ENCODE measurements at places on chromosomes 5 and 9. TPM values are rescaled to one million over a fixed set of nuclear protein-coding genes. Genes with fewer than 3 reads are reported as not detected.

Gene TXNDC8
- not detected for total RNA-seq

- no peak overlapping the region for H3K4me3 ChIP-seq
- H3K4me1 ChIP-seq, result peaks cover 2% of the 10 kb centered on the region
- peak; percentile 49 for DNase-seq
- H3K27me3 ChIP-seq, result no peaks in the 10 kb centered on the region
Measured at GRCh38 chr5:107248066-107248695, 422.6 kb downstream of the EFNA5 start.

DNA sequence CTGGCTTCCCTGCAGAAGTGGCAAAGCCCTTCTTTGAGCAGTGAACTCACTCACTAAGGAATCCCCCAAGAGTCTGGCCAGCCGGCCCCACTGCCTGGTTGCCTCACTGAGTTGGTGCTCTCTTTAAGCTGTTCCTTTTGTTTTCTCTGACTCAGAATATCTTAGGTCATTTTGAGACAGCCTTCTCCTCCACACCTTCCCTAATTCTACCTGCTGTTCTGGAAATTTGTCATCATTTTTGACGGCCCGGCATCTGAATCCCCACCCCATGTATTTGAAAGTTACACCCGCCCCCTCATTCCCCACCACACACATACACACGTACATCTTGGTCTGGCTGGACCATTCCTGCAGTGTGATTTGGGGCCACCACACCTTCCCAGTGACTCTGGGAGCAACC lies 41.8 kb downstream of the FGF1 start:
- H3K4me1 ChIP-seq, result peaks cover 16% of the 10 kb centered on the region
- no peak overlapping the region for H3K4me3 ChIP-seq
- no peaks in the 10 kb centered on the region for H3K36me3 ChIP-seq
- H3K27ac ChIP-seq, result no peak overlapping the region
- no peak for DNase-seq
- H3K27me3 ChIP-seq, result no peaks in the 10 kb centered on the region

- no peak for DNase-seq
- no peak overlapping the region for H3K27ac ChIP-seq
- peaks cover 72% of the 10 kb centered on the region for H3K36me3 ChIP-seq
Measured at GRCh38 chr5:71481441-71481840, 26.0 kb downstream of the BDP1 start.

- no peak overlapping the region for H3K27ac ChIP-seq
- no peaks in the 10 kb centered on the region for H3K36me3 ChIP-seq
- H3K4me3 ChIP-seq, result no peak overlapping the region
- peaks cover 32% of the 10 kb centered on the region for H3K4me1 ChIP-seq
- no peak for DNase-seq
Measured at GRCh38 chr5:91146230-91146629, 236.9 kb downstream of the ARRDC3 start.

DNA sequence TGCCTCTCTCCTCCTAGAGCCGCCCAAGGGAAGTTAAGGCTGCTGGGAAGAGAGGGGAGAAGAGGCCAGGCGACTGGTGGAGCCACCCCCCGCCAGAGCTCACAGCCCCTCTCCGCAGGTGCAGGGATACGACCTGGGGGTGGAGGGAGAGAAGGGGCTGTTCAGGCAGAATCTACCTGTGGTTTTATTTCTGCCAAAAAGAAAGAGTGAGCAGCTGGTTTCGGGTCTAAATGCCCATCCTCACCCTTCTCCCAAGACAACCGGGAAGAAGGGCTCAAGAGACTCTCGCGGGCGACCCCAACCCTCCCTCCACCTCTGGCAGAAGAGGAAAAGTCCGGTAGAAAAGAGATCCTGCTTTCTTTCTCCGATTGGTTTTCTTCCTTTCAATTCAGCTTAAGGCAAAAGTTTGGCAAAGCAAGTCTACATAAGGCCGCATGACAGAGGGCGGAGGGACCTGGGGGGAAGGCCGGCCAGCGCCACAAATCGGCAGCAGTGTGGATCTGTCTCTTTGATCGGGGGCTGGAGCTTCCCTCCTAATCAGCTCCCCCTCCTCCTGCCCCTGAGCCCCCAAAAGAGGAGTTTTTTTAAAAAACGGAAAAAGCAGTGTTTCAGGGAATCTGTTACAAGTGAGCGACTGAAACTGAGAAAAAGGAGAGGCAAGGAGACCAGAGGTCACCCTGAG lies 16.3 kb downstream of the FAM78A start:
- no peaks in the 10 kb centered on the region for H3K27me3 ChIP-seq
- H3K36me3 ChIP-seq, result peaks cover 32% of the 10 kb centered on the region
- peaks cover 46% of the 10 kb centered on the region for H3K4me1 ChIP-seq
- no peak overlapping the region for H3K4me3 ChIP-seq
- H3K27ac ChIP-seq, result no peak overlapping the region

Data from lower lobe of right lung (tissue), 2 donors.